ENCODE measurements at places on chromosomes 6 and 20. TPM values are rescaled to one million over a fixed set of nuclear protein-coding genes. Genes with fewer than 3 reads are reported as not detected.

The ANKEF1 gene
- total RNA-seq, result 1.3 TPM

DNA sequence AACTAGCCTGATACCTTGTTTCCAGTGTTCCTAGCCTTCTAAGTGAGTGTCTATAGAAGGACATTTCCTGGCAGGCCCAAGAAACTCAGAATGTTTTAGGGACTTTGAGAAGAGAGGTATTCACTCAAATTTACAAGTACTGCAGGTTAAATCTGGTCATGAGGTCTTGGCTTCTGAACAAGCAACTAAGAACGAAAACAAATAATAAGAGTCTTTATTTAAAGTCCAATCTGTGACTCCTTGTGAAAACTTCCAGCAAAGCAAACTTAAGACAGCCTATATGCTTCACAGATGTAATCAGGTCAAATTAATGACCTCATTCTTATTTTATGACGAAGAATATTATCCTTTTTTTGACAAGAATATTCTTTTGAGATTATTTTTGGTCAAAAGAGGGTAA lies 79.4 kb upstream of the PRSS16 start:
- no peak overlapping the region for H3K4me3 ChIP-seq
- no peak for DNase-seq
- H3K36me3 ChIP-seq, result no peaks in the 10 kb centered on the region
- H3K27ac ChIP-seq, result no peak overlapping the region

DNA sequence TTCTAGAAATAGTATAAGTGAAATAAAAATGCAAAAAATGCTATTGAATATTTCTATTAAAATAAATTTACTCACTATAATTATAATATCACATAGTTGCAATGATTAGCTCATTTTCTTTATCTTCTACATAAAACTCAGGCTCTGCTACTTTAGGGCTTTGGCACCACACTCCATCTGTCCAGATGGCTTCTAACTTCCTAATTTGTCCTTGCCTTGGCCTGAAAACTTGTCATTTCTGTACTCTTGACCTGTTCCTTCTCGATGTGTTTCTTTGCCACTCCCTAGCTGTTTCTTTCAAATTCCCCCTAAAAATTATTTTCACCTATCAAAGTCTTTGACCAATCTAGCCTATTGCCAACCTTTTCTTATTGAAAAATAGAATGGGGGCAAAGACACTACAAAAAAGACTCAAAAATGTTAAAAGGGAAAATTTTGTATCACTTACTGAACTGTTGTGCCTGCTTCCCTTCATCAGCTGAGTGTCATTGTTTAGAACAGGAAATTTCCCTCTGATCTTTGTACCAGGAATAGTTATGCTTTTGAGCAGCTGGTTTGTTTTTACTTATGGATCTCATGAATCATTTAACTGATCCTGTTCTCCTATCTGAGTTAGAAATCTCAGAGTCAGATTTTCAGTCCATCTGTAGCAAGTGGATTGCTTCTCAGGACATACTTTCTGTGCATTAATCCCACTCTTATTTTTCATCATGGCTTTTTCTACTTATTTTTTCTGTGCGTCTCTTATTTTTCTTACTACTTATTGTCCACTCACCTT lies 279.2 kb upstream of the CNR1 start:
- no peaks in the 10 kb centered on the region for H3K36me3 ChIP-seq
- no peak overlapping the region for H3K27ac ChIP-seq
- DNase-seq, result no peak
- H3K4me3 ChIP-seq, result no peak overlapping the region
- peaks cover 6% of the 10 kb centered on the region for H3K27me3 ChIP-seq
- H3K4me1 ChIP-seq, result no peaks in the 10 kb centered on the region

DNA sequence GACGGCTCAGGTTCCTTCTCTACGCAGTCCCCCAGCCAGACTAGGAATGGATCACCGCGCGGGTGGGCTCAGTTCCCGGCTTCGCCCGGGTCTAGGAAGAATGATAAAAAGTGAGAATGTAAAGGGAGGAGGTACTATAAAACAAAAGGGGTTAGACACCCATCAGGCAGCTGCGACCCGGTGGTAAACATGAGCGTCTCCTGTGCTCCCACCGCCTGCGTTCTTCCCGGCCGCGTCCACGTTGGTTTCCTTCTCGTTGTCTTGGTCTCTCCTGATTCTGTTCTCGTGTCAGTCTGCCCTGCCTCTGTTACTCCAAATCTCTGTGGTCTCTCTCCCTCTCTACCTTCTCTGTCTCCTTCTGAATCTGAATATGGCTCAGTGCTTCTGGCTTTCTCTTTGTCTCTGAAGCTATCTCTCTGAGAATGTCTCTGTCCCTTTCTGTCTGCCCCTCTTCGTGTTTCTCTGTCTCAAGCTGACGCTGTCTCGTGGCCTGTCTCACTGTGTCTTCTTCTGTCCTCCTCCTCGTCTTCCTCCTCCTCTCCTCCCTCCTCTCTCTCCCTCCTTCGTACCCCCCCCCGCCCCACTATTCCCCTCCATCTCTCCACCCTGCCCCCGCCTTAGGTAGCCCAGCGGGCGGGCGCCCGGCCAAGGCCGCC lies 41.6 kb upstream of the FOXP4 start:
- no peaks in the 10 kb centered on the region for H3K36me3 ChIP-seq
- no peak for DNase-seq
- peak overlapping the region; percentile 50 for H3K4me3 ChIP-seq
- peaks cover 18% of the 10 kb centered on the region for H3K4me1 ChIP-seq
- H3K27ac ChIP-seq, result no peak overlapping the region

GRCh38 chr20:35279040-35279439 lies 1.1 kb upstream of the MMP24OS start:
- H3K27me3 ChIP-seq, result no peaks in the 10 kb centered on the region
- peaks cover 25% of the 10 kb centered on the region for H3K4me1 ChIP-seq
- H3K27ac ChIP-seq, result peak overlapping the region; percentile 52

DNA sequence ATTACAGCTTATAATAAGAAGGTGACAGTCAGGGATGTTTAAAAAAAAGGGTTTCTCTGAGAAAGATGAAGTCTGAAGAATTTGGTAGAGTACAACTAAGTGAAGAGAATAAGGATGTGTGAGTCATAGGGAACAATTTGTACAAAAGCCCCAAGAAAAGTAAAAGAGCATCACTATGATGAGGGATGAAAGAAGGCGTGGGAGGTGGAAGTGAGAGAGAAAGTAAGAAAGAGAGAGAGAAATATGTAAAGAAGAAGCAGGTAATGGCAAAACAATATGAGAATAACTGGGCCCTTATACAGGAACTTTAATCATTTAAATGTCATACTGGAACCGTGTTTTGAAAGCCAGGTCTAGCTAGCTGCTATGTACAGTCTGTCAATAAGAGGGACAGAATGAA lies 179.4 kb downstream of the ASCC3 start:
- DNase-seq, result no peak
- peaks cover 14% of the 10 kb centered on the region for H3K4me1 ChIP-seq
- H3K27ac ChIP-seq, result peak overlapping the region; percentile 31
- H3K36me3 ChIP-seq, result peaks cover 37% of the 10 kb centered on the region
- H3K27me3 ChIP-seq, result no peaks in the 10 kb centered on the region
- no peak overlapping the region for H3K4me3 ChIP-seq

GRCh38 chr20:25369529-25369928 lies 21.1 kb downstream of the ABHD12 start:
- no peak overlapping the region for H3K4me3 ChIP-seq
- no peak for DNase-seq
- H3K36me3 ChIP-seq, result peaks cover 8% of the 10 kb centered on the region
- peaks cover 18% of the 10 kb centered on the region for H3K4me1 ChIP-seq

GRCh38 chr20:2752567-2753460 lies 47.6 kb downstream of the CPXM1 start:
- peak; percentile 64 for DNase-seq
- no peak overlapping the region for H3K27ac ChIP-seq
- no peaks in the 10 kb centered on the region for H3K36me3 ChIP-seq
- H3K4me1 ChIP-seq, result peaks cover 37% of the 10 kb centered on the region
- H3K4me3 ChIP-seq, result peak overlapping the region; percentile 78

DNA sequence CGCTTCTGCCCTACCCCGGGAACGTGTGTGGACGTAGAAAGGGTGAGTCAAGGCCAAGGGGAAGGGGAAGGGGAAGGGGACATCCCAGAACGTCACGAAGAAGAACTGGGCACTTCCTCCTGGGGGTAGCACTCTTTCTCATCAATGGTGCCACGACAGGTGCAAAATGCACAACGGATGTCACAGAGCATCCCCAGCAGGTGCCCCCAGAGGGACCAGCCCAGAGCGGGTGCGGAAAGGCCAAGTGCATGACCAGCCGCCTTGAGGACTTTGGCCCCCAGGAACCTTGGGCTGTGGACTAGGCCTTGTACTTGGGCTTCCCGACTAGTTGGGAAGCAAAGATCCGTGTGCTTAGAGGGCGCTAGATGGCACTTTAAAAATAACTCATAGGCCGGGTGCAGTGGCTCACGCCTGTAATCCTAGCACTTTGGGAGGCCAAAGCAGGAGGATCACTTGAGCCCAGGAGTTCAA lies 12.1 kb upstream of the SRC start:
- H3K4me3 ChIP-seq, result no peak overlapping the region
- H3K27ac ChIP-seq, result no peak overlapping the region
- H3K27me3 ChIP-seq, result no peaks in the 10 kb centered on the region
- no peak for DNase-seq

- no peaks in the 10 kb centered on the region for H3K27me3 ChIP-seq
- H3K4me1 ChIP-seq, result peaks cover 3% of the 10 kb centered on the region
- no peaks in the 10 kb centered on the region for H3K36me3 ChIP-seq
- no peak overlapping the region for H3K27ac ChIP-seq
Measured at GRCh38 chr6:10598084-10598960, 77.2 kb downstream of the GCNT2 start.

Data from activated CD4-positive, alpha-beta memory T cell treated with anti-CD3 and anti-CD28 coated beads for 36 hours (primary cell).